ENCODE measurements at places on chromosomes 2 and 18.

DNA sequence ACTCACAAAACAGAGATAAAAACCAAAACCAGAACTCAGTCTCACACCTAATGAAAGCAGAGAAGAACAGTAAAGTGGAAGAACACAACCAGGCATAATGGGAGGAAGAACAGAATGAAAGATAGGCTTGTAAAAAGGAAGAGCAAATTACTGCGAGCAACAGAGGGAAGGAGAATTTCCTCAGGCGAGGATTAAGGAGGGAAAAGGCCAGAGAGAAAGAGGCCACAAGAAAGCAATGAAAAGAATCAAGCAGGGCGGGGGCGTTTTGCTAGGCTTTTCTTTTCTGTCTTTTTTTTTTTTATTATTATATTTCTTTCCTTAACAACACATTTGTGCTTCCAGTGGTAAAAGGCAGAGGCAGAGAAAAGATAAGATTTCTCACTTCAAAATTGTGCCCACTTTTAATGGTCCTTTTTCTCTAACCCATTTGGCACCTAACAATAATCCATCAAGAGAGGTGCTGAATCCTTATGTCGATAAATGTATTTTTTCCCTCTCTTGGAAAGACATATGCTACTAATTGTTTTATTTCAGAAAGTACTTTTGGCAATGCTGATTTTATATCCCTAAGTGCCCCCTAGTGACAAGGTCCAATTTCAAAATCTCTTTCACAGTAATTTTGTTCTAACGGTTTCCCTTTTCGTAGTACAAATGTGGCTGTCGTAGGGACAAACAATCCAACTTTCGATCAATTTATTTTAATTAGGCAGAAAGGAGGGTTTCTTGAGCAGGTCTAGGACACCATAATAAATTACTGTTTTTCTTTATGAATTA is 138.7 kb upstream of the AQP4 start:
- DNase-seq = no peak

- DNase-seq = no peak
Observed at GRCh38 chr18:56321470-56321869, 316.9 kb downstream of the TXNL1 start.

DNA sequence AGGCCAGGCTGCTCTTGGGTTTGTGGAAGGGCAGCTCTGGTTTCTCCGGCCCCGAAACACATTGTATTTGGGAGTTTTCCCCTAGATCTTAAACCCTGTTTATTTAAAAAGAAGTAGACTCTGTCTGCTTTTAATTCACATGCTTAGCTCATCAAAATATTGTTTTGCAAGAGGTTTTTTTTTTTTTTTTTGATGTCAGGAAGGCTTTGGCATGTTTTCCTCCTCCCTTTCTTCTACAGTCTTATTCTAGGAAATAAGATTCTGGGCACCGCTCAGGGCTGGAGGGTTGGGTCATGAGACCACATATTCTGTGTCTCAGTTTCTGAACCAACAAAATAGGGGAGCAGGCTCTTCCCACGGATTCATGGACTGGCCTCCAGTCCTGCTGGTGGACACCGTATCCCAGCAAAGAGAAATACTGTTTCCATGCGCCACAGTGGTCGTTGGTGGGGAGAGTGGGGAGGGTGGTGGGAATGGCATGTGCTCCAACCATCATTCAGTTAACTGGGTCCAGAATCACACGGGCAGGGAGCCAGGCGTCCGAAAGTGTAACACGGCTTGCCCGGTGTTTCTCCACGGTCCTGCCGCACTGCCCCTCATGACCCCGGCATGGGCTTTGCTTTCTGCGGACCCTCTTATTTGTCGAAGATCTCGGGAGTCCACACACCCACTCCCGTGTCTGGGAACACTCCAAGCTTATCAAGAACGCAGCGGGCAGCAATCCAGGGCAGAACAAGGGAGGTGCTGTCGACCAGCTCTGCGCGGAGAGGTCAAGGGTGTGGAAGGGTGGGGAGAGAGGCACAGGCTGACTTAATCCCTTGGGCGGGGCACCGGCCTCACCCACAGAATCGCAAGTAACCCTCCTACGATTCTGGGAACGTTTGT is 176.7 kb downstream of the GLI2 start:
- DNase-seq = peak; percentile 65

GRCh38 chr2:95158441-95158840 is 1.2 kb downstream of the ZNF514 start:
- no peak for DNase-seq

- DNase-seq = peak; percentile 65
Observed at GRCh38 chr2:152826581-152827279, 108.3 kb downstream of the ARL6IP6 start.

GRCh38 chr2:114022360-114023085 is 132.6 kb downstream of the ACTR3 start:
- peak; percentile 74 for DNase-seq

DNA sequence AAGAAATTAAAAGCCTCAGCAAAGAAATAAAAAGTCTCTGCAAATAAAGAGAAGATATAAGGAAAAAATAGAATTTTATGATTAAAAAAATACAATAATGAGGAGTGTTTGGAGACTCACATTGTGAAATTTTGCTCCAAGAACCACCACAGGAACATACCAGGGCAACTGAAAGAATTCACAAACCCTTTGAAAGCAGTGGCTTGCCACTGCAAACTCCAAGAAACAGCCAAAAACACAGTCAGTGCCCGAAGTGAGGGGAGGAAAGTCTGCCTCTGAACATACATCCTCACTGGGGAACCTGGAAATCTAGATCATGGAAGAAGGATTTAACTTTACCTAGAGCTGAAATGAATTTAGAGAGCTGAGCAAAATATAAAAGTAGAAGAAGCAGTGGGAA is 33.1 kb downstream of the EVA1A start:
- no peak for DNase-seq

DNA sequence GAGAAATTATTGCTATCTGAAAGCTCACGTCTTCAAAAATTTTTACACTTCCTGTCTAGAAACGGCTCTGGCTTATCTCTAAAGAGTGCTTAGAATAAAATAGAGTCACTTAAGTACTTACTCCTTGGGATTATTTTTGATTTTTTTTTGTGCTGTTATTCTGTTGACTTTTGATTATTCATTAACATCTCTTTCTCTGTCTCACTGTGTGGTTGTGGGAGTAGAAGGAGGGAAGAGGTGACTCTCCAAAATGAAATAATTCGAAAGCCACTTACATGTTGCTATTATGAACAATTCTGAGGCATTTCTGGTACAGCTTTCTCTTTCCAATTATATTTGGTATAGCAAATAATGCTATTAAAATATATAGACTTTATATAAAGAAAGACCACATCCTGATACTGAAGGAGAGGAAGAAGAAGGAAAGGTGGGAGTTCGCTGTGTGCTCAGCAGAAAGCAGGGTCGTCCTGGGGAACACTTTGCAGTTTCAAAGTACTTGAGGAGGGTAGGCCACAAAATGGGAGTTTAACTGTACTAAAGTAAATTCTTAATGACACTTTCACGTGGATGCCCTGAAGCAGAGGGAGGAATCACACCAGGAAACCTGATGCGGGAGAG is 9.6 kb upstream of the MMADHC start:
- DNase-seq = no peak

GRCh38 chr2:60890393-60890707 is 9.0 kb downstream of the REL start:
- no peak for DNase-seq

- no peak for DNase-seq
Observed at GRCh38 chr2:240642061-240642805, 17.0 kb downstream of the GPR35 start.

- DNase-seq = no peak
Observed at GRCh38 chr18:46883180-46883579, 34.1 kb downstream of the PIAS2 start.

- peak; percentile 7 for DNase-seq
Observed at GRCh38 chr2:216956820-216957493, 97.1 kb upstream of the TNP1 start.

DNA sequence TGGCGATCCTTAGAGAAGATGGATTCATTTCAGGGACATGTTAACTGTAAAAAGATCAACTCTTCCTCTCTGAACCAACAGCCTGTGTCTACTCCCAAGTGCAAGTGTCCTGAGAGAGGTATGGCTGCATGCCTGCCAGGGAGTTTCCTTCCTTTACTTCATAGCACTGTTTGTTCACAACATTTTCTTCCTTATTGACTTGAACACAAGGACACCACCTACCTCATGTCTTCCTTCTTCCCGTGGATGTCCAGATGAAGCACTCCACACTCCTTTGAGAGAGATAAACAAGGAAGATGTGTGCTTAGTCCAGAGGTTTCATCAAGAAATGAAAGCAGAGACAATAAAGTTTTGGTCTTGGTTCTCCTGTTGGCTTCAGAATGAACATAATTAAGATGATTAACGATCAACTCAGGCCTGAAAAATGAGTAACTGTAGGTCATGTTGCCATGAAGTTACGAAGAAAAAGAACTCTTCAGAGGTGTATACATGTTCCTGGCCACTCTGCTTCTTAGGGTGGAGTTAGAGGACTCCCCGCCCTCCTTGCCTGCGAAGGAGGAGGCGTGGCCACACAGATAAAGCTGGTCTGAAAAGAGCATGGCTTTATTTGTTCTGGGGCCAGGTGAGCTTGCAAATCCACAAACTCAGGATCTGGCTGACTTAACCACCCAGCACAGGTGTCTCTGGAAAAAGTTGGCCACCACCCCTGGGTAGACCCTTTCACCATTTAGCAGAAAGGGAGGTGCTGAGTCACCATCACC is 155.0 kb upstream of the KCTD1 start:
- DNase-seq = no peak

- no peak for DNase-seq
Observed at GRCh38 chr18:31010601-31011000, 31.9 kb downstream of the DSC3 start.

DNA sequence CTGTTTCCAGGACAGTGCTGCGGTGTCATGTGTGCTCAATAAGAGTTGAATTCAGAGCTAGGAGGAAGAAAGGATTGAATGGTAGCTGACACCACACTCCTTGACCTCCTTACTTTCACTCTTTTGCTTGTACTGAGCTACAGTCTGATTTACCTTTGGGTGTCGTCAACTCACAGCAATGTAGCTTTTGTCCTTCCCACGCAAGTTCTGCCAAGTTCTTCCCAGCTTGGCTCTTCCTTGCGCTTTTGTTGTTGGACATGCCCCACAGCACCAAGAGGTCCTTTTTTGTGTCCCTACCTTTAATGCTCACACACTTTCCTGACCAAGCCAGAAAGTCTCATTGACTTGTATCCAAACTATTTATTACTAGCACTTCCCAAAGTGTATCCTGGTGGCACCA is 38.3 kb upstream of the ITGB6 start:
- DNase-seq = no peak

DNA sequence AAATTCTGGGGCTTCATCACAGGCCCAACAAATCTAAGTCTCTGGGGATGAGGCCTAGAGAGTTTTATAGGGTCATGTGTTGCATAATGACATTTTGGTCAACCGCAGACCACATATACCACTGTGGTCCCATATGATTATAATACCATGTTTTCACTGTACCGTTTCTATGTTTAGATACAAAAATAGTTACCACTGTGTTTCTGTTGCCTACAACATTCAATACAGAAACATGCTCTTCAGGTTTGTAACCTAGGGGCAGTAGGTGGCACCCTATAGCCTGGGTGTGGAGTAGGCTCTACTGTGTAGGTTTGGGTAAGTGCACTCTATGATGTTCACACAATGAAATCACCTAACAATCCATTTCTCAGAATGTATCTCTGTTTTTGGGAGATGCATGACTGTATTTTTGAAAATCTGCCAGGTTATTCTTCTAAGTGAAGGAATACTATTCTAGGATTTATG is 485.2 kb downstream of the PTPRM start:
- DNase-seq = no peak

DNA sequence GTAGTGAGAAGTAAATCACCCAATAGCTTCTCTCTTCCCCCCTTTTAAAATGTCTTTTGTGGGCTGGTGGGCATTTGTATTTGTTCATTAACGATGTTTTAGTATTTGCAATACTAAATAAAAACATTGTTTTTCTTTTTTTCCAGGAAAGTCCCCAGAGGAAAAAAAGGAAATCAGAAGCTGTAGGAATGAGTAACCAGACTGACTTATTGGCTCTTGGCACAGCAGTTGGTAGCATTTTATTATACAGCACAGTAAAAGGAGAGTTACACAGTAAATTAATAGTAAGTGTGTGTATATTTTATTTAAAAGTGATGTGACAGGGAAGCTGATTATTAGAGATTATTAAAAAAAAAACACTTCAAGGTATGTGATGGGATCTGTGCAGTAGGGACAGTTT is 7.4 kb downstream of the WDR43 start:
- no peak for DNase-seq

DNA sequence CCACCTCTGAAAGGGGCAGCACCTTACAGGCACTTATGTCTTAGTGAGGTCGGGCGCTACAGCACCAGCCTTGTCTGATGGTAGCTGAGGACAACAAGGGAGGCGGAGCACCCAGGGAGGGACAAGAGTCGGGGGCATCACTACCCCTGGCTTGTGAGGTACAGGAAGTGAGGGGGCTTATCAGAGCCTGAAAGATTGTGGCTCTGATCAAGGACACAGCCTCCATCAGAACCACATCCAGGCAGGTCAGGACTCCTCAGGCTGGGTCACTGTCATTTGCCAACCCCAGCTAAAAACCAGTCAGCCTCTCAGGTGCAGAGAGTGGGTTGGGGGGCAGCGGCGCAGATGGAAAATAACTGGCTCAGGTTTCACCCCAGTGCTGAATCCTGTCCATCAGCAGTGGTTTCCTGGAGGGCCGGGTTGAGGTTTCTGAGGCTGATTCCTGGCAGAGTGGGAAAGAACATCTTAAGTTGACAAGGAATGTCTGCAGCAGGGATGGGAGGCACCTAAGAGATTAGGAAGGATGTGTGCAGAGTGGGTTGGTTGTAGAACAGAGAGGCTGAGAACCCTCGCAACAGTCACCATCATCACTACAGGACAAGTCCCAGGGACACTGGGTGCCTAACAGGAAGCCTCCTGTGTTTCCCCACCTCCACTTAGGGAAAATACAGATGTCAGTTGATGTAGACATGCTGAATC is 45.3 kb downstream of the FBLN7 start:
- no peak for DNase-seq

GRCh38 chr2:124566518-124566970 is 541.5 kb downstream of the CNTNAP5 start:
- no peak for DNase-seq

- DNase-seq = no peak
Observed at GRCh38 chr2:162581959-162582798, 238.2 kb downstream of the GCA start.

DNA sequence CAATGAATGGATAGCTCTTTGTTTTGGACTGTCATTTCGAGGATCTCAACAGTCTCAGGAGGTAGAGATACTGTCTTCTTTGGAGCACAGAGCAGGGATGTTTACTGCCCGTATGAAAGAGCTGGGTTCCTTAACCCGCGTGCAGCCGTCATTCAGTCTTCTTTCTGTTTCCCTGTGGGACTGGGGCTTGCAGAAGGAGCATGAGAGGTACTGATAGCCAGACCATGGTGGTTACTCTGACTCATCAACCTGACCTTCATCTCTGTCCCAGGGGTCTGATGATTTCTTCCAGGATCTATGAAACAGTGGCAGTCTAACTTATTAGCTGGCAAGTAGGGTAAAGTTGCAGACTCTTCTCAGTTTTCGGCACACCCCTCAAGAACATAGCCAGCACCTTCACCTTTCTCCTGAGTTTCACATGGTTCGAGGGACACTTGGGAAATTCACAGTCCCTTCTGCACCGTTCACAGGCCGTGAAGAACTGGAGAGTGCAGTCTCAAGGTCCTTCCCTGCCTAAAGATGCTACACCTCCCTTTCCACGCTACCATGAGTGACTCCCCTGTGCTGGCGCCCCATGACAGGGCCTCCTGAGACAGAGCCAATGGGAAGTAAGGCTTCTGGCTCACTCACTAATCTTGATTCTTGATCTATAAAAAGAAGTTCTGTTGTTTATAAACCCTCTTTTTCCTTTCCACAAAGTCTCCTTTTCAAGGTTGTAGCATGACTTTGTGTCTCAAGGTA is 226.2 kb downstream of the MC4R start:
- no peak for DNase-seq

Measured in EL (cell line).